Activated CD4-positive, alpha-beta T cell treated with anti-CD3 and anti-CD28 coated beads for 36 hours (primary cell): ENCODE measurements at places on chromosomes 1 and 21. TPM values are rescaled to one million over a fixed set of nuclear protein-coding genes. Genes with fewer than 3 reads are reported as not detected.
A peak's percentile ranks its signal among the peaks of the same experiment; 100 is the strongest.

GRCh38 chr1:92404661-92405060 lies 82.1 kb downstream of the GFI1 start:
- H3K27ac ChIP-seq, result no peak overlapping the region
- peaks cover 10% of the 10 kb centered on the region for H3K4me1 ChIP-seq
- peaks cover 4% of the 10 kb centered on the region for H3K36me3 ChIP-seq
- no peak overlapping the region for H3K4me3 ChIP-seq

DNA sequence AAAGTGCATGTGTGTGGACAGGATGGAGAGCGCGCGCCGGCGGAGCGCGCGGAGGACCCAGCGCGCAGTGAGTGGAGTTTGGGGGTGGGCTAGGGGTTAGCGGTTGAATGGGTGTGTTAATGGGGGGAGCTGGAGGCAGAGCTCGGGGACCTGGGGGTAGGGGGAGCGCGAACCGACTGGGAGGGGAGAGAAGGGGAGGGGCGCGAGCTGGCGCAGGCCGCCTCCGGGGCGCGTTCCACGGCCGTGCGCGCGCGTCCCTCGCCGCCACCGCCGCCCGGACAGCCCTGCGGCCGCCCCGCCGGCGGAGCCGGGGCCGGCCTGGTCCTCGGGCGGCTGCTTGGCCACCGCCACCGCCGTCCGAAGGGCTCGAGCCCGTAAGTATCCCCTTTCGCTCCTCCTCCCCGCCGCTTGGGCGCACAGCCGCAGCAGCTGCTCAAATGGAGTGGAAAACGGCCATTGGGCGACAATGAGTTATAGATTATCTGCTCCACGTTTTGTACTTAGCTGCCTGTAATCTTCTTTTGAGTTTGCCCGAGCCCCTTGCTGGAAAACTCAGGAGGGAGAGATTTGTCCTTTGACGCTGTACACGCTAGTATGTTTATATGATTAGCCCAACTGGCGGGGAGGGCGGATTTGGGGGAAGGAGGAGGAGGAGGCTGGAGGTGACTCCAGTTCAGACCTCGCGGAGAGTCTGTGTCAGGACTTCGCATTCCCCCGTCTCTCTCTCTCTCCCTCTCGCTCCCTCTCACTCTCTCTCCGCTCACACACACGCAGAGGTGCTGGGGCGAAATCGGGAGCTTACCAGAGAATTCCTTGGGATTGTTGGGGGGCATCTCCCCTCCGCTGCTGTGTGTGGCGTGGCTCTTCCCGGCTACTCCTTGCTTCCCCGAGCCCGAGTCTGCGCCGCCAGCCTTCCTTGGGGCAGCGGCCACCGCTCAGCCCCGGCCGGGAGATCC lies at the start of gene ADGRL2:
TSS of gene ADGRL2 (plus strand) at position 240 of the 956 bp plus-strand sequence. CDS start 36,051 bp downstream, outside the sequence.
- peaks cover 46% of the 10 kb centered on the region for H3K27me3 ChIP-seq
- no peaks in the 10 kb centered on the region for H3K36me3 ChIP-seq
- H3K4me1 ChIP-seq, result peaks cover 2% of the 10 kb centered on the region
- H3K27ac ChIP-seq, result no peak within 1 kb of the TSS
- peak within 1 kb of the TSS; percentile 6 for H3K4me3 ChIP-seq
- DNase-seq, result peak; percentile 23

GRCh38 chr1:11957398-11957797 lies 22.8 kb upstream of the MFN2 start:
- no peaks in the 10 kb centered on the region for H3K27me3 ChIP-seq
- no peaks in the 10 kb centered on the region for H3K4me1 ChIP-seq
- H3K4me3 ChIP-seq, result no peak overlapping the region
- no peak for DNase-seq
- no peak overlapping the region for H3K27ac ChIP-seq

RCSD1 gene
- 59.9 TPM for total RNA-seq

DNA sequence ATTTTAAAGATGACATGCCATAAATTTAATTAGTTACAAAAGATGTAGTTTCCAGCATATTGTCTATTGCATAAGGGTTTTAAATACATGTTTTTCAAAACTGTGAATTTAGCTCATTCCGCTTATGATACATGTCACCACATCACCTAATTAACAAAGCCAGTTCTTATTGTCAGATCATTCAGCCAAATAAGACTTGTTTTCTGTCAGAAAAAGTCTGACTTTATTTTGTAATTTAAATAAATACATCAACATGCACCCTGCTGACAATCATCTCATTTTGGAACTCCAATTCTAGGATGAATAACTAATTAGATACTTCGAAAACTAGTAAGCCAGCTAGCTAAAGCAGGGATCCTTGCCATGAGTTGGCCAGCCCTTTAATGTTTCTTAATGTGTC lies 110.9 kb upstream of the APP start:
- no peak overlapping the region for H3K4me3 ChIP-seq
- H3K27me3 ChIP-seq, result peaks cover 5% of the 10 kb centered on the region
- no peaks in the 10 kb centered on the region for H3K4me1 ChIP-seq
- no peaks in the 10 kb centered on the region for H3K36me3 ChIP-seq
- no peak overlapping the region for H3K27ac ChIP-seq

- H3K4me3 ChIP-seq, result no peak overlapping the region
- H3K27me3 ChIP-seq, result no peaks in the 10 kb centered on the region
- H3K36me3 ChIP-seq, result peaks cover 25% of the 10 kb centered on the region
- H3K4me1 ChIP-seq, result peaks cover 11% of the 10 kb centered on the region
Observed at GRCh38 chr1:176043537-176043936, 163.5 kb downstream of the COP1 start.

- no peak overlapping the region for H3K4me3 ChIP-seq
- no peaks in the 10 kb centered on the region for H3K36me3 ChIP-seq
- H3K4me1 ChIP-seq, result no peaks in the 10 kb centered on the region
- H3K27me3 ChIP-seq, result no peaks in the 10 kb centered on the region
- no peak overlapping the region for H3K27ac ChIP-seq
Observed at GRCh38 chr1:84883286-84883685, 9.7 kb downstream of the LPAR3 start.

- H3K27ac ChIP-seq, result peak overlapping the region; percentile 81
- H3K27me3 ChIP-seq, result peaks cover 3% of the 10 kb centered on the region
- peak overlapping the region; percentile 6 for H3K4me3 ChIP-seq
- H3K4me1 ChIP-seq, result peaks cover 52% of the 10 kb centered on the region
- peaks cover 38% of the 10 kb centered on the region for H3K36me3 ChIP-seq
Observed at GRCh38 chr1:40241362-40241761, 6.4 kb upstream of the TMCO2 start.

OR2L13 gene
- total RNA-seq, result not detected

DNA sequence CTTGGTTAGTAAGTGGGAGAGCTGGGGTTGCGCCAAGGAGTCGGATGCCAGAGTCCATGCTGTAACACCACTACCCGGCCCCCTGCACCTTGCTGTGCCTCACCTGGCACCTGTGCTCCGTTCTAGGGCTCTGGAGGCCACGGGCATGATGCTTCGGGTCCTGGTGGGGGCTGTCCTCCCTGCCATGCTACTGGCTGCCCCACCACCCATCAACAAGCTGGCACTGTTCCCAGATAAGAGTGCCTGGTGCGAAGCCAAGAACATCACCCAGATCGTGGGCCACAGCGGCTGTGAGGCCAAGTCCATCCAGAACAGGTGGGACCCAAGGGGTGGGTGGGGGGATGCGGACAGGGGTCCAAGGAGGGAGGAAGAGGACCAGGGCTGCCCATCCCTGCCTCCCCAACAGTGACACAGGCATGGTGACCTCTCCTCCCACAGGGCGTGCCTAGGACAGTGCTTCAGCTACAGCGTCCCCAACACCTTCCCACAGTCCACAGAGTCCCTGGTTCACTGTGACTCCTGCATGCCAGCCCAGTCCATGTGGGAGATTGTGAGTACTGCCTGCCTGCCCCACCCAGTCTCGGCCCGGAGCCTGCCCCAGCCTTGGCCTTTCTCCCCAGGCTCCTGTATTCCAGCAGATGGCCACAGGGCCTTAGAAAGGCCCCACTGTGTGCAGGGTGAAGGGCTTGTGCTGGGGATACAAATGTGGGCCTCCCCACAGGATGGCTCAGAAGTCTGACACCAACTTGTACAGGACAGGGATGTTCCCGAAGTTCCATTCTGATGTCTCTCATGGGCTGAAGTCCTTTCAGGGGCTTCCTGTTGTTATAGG lies 9.6 kb upstream of the HTR6 start:
- DNase-seq, result no peak
- H3K27ac ChIP-seq, result no peak overlapping the region
- H3K36me3 ChIP-seq, result no peaks in the 10 kb centered on the region
- no peaks in the 10 kb centered on the region for H3K27me3 ChIP-seq
- H3K4me3 ChIP-seq, result no peak overlapping the region

GRCh38 chr1:11324567-11325165 lies 51.7 kb downstream of the UBIAD1 start:
- no peak for DNase-seq
- H3K36me3 ChIP-seq, result no peaks in the 10 kb centered on the region
- H3K4me1 ChIP-seq, result no peaks in the 10 kb centered on the region
- no peak overlapping the region for H3K27ac ChIP-seq
- H3K4me3 ChIP-seq, result no peak overlapping the region
- no peaks in the 10 kb centered on the region for H3K27me3 ChIP-seq

SPATA45 gene
- total RNA-seq, result not detected

- no peaks in the 10 kb centered on the region for H3K36me3 ChIP-seq
- DNase-seq, result peak; percentile 95
- H3K4me3 ChIP-seq, result no peak overlapping the region
- peaks cover 17% of the 10 kb centered on the region for H3K4me1 ChIP-seq
- H3K27me3 ChIP-seq, result no peaks in the 10 kb centered on the region
Observed at GRCh38 chr1:36420836-36421317, 23.2 kb upstream of the LSM10 start.

- H3K27me3 ChIP-seq, result no peaks in the 10 kb centered on the region
- H3K4me3 ChIP-seq, result no peak overlapping the region
- H3K36me3 ChIP-seq, result peaks cover 14% of the 10 kb centered on the region
Observed at GRCh38 chr1:21217812-21218596, 41.3 kb upstream of the EIF4G3 start.

DNA sequence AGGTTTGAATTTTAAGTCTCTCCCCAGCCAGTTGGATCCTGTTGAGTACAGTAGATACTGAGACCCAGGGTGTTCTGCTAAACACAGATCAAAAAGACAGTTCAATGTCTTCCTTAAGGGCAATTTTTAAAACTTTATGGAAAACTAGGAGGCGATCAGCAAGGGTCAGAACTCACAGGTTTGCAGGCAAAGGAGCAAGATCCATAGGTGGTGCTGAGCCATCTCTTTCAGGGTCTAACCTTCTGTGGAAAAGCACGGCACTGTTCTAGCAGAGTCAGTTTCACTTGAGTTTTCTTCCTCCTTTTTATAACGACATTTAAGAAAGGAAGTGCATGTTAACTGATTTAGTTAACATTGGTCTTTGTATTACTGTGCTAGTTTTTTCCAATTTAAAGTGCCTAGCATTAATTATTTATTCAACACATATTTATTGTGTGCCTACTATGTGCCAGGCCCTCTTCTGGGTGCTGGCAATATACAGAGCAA lies at the start of gene CD84:
TSS of gene CD84 (minus strand) at position 281 of the 486 bp plus-strand sequence. CDS start at position 222, 59 bp downstream.
- peak within 1 kb of the TSS; percentile 77 for H3K4me3 ChIP-seq
- H3K36me3 ChIP-seq, result peaks cover 8% of the 10 kb centered on the region
- no peaks in the 10 kb centered on the region for H3K27me3 ChIP-seq
- peaks cover 79% of the 10 kb centered on the region for H3K4me1 ChIP-seq
